ENCODE measurements at places on chromosomes 12 and 14.

- DNase-seq, result no peak
Observed at GRCh38 chr12:10235761-10236631, 23.3 kb downstream of the GABARAPL1 start.

- no peak for DNase-seq
Observed at GRCh38 chr14:51561141-51561540, 90.6 kb upstream of the FRMD6 start.

DNA sequence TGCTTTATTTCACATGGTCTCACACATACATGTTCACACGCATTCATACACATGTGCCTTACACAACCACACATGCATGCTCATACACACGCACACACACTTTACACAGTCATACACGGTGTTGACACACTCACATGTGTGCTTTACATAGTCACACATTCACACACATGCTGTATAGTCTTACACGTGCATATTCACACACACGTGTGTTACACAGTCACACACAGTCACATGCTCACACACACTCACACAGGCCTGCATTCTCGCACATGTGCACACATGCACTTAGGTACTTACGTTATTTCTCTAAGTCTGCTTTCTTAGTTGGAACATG is 18.0 kb upstream of the PLEKHG3 start:
- no peak for DNase-seq

DNA sequence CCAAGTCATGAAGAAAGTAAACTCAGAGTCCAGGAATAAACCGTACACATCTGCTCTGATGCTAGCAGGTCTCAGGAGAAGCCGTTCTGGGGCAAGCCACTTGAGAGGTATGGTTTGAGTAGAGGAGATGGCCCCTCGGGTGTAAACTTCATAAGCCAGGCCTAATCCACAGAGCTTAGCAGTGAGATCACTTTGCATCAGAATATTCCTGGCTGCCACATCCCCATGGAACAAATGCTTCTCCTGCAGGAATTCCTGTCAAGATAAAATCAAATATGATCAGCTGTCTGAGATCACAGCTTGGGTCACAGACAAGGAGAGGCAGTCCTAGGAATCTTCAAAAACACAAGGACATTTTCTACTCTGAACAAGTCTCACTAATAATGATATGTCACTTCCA is 11.2 kb upstream of the MAGOHB start:
- DNase-seq, result no peak

DNA sequence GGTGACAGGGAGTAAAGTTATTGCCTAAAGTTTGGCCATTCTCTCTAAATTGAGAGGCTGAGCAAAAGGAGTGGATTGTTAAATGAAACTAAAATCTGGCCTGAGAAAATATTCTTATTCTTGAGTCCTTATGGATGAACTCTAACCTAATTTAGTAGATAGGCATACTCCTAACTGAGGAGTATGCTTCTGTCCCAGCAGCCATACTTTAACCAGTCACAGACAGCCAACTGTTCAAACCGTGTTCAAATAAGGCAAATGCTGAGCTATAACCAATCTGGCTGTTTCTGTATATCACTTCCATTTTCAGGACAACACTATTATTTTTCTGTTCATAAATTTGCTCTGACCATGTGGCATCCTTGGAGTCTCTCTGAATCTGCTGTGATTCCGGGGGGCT is 75.9 kb upstream of the RERGL start:
- no peak for DNase-seq

DNA sequence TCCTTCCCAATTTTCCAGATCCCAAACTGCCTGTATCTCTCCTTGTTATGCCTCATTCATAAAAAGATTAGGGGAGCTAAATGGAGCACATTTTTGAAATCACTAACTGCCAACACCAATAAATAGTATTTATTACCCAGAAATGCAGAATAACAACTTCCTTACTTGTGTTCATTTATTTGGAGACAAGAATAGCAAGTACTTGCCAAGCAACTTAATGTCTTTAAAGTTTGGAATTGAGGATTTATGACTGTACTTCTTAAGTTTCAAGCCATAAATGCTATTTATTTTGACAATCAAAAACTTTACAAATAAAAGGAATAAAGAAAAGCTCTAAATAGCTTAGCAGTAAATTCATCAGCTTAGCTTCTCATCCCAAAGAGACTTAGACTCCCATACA is 626.1 kb upstream of the NOVA1 start:
- no peak for DNase-seq

DNA sequence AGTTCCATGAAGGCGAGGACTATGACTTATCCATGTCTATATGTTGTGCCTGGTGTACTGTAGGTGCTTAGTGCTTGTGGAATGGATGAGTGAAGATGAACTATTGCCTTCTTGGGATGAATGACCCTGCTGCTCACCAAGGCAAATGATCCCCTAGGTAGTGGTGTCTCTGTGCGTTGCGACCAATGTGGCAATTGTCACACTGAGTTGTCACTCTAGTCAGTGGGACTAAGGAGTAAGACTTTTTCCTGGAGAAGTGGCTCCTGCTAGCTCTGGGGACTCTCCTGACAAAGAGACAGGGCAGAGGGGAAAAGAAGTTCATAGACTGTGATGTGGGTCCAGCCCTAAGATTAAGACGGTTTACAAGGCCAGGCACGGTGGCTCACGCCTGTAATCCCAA is 3.4 kb upstream of the ACVR1B start:
- no peak for DNase-seq

DNA sequence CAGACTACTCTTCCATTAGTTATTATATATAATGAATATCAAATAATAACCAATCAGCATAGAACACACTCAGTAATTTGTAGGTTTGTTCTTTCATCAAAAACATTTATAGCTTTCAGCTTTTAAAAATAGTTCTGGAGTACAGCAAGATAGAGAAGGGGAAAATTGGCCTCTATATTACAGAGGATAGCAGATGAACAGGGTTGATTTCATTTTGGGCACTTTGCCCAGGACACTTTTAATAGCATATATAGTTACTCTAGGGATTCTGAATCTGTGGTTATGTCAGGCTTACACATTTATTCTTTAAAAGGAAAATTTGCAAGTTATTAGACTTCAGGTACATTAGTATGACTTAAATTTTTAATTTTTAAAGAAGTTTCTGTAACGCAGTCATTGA is 52.6 kb downstream of the IFT81 start:
- no peak for DNase-seq

- DNase-seq, result no peak
Observed at GRCh38 chr12:42473561-42473960, 116.0 kb downstream of the PRICKLE1 start.

DNA sequence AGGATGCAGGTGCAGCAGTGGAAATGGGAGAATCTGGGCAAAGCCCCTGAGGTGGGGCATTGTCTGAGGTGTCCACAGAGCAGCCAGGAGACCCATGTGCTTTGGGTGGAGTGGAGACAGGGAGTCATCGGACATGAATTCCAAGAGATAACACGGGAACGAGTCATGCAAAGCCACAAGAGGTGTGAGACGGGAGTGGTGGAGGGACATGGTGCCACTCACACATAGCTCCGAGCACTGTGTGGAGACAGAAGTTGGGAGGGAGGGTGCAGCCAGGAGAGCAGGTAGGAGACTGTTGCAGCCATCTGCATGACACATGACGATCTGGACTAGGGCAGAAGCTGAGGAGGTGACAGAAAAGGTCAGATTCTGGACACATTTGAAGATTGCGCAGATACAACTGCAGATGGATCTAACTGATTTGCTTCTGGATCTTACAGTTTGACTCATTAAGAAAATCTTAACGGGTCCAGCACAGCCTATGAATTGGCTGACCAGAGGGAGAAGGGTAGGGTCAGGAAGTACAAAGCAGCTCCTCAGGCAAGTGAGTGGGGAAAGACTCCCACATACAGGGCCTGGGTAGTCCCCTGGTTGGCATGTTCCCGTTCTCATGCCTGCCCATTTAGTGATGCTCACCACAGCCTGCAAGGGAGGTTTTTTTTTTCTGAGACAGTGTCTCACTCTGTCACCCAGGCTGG is 379.8 kb downstream of the FUT8 start:
- no peak for DNase-seq

GRCh38 chr14:58919217-58919616 is 269.2 kb upstream of the DAAM1 start:
- DNase-seq, result no peak

DNA sequence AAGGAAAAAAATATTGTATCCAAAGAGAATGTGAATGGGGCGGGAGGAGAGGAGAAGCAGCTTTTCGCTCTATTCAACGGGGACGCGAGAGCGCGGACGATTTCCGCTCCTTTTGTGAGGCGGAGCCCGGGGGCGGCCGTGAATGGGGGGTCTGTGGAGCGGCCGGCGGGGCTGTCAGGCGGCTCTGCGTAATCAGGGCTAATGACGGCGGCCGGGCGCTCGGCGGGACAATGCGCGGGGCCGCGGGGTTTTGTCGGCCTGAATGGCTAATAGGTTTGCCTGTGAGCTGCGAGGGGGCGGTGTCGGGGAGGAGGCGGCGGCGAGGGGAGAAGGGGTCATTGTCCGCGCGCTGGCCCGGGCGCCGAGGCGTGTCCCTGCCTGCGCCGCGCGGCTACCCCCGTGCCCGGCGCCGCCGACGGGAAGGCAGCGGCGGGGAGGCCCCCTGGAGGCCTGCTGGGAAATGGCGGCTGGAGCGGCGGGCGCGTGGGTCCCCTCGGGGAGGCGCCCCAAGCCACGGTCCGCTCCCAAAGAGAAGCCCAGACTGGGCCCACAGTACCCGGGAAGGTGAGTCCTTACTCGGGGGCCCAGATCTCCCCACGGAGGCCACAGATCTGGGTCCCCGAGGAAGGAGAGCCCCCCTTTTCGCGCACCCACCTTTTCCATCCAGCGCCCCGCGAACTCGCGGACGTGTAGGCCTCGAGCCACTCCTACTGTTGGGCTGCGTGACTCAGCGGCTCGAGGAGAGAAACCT is 6.0 kb downstream of the SIX6 start:
- DNase-seq, result no peak

DNA sequence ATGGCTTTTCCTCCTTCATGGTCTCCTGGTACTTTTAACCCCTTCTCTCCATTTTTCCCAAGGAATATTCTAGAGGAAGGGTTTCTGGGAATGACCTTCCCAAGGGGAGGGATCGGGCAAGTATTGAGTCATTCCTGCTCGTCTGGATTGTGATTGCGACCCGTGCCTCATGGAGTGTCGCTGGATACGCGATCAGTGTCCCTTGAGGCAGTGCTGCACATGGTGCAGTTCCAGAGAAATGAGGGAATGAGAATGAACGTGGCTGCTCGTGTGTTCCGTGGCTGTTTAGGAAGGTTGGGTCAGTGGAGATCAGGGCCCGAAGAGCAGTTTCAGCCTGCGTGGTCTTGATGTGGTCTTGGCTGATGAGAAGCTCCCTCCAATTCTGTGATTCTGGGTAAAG is 234.4 kb downstream of the CACNA1C start:
- DNase-seq, result no peak

- peak; percentile 66 for DNase-seq
Observed at GRCh38 chr14:21913759-21914158, 240.1 kb upstream of the OR4E1 start.

DNA sequence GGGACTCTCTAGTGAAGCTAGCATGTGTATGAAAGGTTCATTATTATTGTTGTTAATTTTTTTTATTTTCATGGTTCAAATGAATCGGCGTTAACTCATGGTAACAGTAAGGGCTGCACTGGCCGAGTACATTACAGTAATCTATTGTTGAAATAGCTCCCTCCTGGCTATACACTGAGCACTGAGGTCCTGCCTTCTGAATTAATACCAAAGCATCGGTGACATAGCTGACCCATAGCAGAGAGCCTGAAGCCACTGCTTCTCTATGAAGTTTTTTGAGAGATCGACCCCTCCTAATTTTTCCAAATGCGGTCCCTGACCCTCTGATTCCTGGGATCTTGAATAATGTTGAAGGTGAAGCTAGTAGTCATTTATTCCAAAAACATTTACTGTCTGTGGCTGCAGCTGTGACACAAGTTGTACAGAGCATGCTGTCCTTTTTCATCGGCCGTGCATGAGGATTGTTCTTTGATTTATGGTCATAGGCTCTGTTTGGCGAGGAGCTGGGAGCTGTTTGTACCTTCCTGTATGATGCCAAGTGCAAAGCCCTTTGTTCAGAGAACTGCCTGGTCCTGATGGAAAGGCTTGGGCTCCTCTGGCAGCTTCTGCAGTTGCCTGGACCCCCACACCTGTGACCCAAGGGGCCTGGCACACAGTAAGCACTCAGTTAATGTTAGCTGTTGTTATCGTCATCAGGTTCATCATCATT is 486.5 kb downstream of the EGLN3 start:
- DNase-seq, result no peak

- no peak for DNase-seq
Observed at GRCh38 chr14:24236689-24237462, 4.1 kb downstream of the GMPR2 start.

GRCh38 chr14:68274725-68275124 is 455.1 kb downstream of the RAD51B start:
- no peak for DNase-seq

DNA sequence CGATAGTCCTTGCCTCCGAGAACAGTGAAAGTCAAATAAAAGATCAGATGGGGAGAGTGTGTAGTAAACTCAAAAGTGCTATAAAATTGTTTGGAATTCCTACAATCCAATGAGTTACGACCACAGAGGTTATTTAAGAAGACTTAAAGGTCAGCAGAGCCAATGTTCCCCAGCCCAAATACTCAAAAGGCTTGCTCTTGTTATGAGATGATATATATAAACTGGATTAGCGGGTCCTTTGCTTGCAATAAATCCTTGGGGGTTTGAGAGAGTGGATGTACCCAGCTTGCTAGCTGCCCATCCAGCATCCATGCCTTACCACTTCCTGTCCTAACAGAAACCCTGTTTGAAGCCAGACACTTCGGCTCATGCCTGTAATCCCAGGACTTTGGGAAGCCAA is 29.0 kb upstream of the MED13L start:
- no peak for DNase-seq

DNA sequence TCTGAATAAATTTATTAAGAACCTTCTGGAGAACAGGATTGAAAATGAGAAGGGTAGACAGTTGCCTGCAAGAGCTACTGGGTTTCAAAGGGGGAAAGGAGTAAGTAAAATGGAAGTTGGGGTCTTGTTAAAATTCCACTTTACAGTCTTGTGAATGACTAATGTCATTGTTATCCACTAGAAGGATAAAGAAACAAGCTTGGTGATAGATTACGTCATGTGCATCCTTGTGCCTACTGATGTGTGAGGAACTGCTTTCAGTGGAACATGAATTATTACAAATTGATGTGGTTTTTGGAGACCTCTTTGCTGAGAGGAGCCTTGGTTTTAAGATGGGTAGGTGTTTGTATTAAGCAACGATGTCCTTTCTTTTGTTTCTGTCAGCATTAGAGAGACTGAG is 272.5 kb upstream of the PRICKLE1 start:
- DNase-seq, result no peak

GRCh38 chr14:74563586-74564159 is 48.4 kb downstream of the LTBP2 start:
- no peak for DNase-seq

All from stimulated activated effector memory CD8-positive, alpha-beta T cell treated with anti-CD3 and anti-CD28 coated beads, Interleukin-12 subunit alpha, Interleukin-12 subunit beta, amount 100 ng/mL, for 72 hours (primary cell).